ENCODE measurements at places on chromosomes 6 and 20. TPM values are rescaled to one million over a fixed set of nuclear protein-coding genes. Genes with fewer than 3 reads are reported as not detected.

FHL5 gene
- not detected for total RNA-seq

HLA-DOB gene
- total RNA-seq = 0.43 TPM

GPX5 gene
- not detected for total RNA-seq

MEI4 gene
- not detected for total RNA-seq

YTHDF1 gene
- 30.7 TPM for total RNA-seq

HLA-G gene
- not detected for total RNA-seq

PSORS1C2 gene
- not detected for total RNA-seq

- no peak for DNase-seq
These were observed 1.6 kb upstream of the ADRM1 start for GRCh38 chr20:62301111-62301668.

- DNase-seq = no peak
These were observed 181.8 kb downstream of the KHDC1L start for GRCh38 chr6:73043446-73043845.

DNA sequence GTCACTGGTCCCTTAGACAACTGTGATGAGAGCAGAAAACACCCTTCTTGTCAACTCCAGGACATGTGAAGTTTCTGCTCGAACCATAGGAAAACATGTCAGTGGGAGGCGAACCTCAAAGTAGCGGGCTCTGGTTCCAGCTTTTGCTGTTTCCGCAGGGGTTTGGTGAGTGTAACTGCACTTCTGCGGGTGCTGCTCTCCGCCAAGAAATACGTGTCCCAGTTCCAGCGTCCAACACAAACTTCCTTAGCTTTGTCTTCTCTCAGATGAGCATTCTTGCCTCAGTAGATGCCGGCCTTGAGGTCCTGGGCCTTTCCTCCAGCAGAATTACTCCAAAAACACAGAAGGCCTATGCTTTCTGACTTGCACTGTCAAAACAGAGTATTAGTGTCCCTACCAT, 156.3 kb downstream of the FNDC1 start:
- DNase-seq = no peak

DNA sequence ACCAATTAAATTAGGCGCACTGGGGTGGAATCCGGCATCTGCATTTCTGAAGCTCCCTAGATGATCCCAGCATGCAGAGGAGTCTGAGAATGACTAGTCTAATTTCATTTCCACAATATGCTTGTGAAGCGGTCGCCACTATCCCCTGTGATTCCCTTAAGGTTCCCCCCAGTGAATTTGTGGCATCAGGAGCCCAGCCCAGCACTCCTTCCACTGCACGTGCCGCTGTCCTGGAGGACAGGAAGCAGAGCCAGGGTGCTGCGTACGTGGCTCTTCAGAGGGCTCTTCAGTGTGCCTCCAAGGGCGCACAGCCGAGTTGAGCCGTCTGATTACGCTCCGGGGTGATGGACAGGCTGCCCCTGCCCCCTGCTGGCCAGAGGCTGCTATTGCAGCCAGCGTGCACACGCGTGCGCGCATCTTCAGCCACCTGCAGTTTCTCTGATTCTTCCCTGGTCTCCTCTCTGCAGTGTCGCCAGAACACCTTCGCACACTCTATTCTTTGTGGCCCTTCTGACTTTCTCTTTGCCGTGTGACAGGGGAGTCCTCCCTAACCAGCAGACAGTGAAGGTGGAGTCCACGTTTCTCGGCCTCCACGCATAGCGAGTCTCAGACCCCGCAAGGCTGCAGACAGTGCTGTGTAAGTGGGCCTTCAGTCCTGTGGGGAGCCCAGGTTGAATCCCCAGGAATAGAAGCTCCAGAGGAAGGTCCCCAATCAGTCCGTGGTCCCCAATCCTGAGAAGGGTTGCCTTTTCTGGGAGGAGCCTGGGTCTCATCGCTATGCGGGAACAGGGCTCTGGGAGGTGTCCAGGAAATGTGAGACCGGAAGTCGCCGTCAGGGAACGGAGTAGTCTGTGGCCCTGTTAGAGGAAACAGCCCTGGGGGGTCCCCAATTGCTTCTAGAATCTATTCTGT, 16.5 kb upstream of the NCR2 start:
- DNase-seq = peak; percentile 88

- DNase-seq = peak; percentile 30
These were observed 102.2 kb downstream of the PREX1 start for GRCh38 chr20:48725555-48725991.

GRCh38 chr20:7174554-7174953, 407.1 kb downstream of the BMP2 start:
- no peak for DNase-seq

DNA sequence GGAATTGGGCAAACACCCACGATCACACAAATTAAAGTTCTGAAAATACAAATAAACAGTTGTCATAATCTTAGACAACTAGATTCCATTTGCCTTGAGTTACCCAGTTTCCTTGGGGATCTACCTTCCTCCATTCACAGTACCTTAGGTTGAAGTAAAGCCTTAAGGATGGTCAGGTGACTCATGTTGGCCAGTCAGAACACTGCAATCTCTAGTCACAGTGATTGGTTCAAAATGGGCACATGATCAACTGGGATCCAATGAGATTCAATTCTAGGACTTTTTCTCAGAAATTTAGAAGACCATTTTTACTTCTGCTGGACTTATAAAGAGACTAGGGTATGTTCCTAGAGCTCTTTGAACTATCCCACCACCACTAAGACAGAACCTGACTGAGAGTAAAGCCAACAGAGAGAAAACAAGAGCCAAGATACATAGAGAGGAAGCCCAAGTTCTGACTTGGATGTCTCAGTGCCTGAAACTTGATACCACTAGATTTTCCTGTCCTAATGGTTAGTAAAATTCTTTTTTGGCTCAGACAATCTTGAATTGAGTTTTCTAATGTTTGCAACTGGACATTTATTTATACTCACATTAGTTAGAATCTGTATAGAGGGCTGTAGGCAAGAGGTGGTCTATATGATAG, 8.6 kb upstream of the CLIC5 start:
- no peak for DNase-seq

DNA sequence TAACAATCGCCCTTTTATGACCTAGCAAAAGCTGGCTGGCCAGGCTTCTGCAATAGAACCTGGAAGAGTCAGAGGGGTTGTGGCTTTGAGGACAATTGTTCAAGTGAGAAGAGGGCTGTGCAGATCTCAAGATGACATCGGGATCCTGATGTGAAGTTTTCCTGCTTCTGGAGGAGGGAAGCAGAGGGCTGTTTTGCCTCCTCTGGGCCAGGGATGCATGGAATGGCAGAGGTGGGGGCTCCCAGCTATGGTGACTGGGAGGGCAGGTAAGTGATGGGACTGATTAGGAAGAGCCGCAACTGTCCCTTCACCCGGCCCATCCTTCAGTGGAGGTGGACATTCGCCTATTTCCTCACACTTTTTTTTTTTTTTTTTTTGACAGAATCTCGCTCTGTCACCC, 43.4 kb upstream of the BLCAP start:
- no peak for DNase-seq

- DNase-seq = no peak
These were observed 54.8 kb downstream of the DACT2 start for GRCh38 chr6:168264593-168265335.

DNA sequence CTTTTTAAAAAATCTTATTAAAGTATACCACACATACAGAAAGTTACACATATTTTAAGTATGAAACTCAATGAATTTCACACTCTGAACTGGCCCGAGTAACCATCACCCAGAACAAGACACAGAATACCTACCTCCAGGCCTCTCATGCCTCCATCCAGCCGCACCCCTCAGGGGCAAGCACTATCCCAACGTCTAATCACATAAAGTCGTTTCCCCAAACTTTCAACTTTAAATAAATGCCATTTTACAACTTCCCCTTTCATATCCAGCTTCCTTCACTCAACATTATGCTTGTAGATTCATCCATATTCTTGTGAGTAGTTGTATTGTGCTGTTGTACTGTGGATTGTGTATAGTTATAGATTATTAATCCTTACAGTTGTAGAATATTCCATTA, 539.1 kb downstream of the CD83 start:
- DNase-seq = no peak

- no peak for DNase-seq
These were observed 21.9 kb upstream of the SCUBE3 start for GRCh38 chr6:35191889-35192288.

GRCh38 chr6:56244089-56244488, 3.3 kb downstream of the COL21A1 start:
- DNase-seq = no peak

DNA sequence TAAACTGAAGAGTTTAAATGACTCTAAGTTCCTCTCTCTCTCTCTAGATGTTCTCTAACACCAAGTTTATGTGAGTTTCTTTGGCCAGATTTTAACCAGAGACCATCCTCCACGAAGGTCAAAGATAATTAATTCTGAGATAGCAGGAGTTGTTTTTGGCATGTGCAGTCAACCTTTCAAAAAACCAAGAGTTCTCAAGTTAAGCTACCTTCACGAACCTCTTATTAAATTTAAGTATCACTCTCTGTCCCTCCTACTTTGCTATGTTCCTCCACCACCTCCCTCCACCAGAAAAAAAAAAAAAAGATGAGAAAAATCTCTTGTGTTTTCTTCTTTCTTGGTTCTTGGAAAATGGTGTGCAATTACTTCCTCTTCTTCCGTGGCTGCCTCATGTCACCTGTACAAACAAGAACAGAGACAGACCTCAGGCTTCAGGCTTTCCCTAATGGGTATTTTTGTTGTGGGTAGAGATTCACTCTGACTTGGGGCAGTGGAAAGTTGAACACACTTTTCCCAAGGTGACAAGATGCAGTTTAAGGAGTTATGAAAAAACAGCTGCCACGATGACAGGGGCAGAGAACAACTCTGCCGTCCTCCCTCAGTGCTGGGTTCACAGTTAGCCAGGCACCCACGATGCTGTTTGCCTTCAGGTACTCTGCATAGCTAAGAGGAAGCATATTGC, 64.3 kb downstream of the ADTRP start:
- DNase-seq = no peak

DNA sequence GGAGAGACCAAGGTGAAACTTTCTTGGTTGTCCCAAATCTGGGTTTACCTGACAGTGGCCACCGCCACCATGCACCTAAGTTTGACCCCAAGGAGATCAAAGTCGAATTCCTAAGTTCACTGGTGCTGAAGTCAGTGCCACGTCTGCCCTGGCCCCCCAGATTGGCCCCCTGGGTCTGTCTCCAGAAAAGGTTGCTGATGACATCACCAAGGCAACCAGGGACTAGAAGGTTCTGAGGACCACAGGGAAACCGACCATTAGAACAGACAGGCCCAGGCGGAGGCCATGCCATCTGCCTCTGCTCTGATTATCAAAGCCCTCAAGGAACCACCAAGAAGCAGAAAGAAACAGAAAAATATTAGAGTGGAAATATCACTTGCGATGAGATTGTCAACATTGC, 91.2 kb downstream of the DLL1 start:
- DNase-seq = no peak
